ENCODE measurements at places on chromosomes 5 and 9.

- DNase-seq, result peak; percentile 40
Measured at GRCh38 chr9:124818431-124819281, 34.6 kb upstream of the WDR38 start.

- no peak for DNase-seq
Measured at GRCh38 chr9:134991808-134992754, 74.4 kb upstream of the FCN1 start.

DNA sequence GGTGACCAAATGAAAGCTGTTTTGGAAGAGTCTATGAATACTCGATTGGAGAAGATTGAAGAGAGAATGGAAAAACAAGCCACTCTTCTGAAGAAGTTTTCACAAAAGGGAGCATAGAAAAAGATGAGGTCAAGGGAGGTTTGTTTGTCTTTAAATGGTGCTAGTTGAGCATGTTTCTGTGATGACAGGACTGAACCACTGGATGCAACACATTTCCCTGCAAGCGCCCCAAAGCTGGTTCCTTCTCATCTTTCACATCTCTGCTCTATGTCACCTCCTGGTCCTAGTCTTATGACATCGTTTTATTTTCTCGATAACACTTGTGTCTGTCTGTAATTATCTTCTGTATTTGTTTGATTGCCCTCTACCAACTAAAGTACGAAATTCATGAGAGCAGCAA lies 3.8 kb upstream of the CCDC192 start:
- DNase-seq, result no peak

DNA sequence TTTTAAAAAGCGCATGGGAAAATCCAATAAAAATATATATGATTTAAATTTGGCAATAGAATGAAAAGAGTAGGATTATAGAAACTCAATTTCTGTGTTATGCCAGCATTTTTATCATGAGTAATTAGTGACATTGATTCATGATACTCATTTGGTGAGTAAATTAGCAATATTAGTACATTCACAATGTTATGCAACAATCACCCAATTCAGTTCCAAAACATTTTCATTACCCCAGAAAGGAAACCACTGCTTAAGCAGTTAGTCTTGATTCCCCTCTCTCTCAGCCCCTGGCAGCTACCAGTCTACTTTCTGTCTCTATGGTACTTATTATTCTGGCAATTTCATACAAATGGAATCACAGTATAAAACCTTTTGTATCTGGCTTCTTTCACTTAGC lies 27.0 kb downstream of the OSMR start:
- DNase-seq, result no peak

DNA sequence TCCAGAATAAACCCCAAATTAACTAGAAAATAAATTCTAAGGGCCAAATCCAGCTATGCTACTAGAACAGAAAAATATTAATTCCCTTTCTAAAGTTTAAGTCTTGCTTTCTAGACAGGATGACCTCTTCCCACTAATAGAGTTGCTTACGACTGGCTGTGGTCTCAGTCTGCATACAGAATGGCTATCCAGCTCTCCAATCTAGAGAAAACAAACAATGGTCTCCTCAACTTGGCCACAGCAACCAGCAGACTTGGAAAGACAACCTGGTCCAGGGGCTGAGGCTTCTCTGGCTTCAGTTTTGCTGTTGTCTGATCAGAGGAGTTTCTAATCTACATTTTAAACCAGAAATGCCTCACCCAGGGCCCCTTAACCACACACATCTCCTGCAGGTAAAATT lies 28.9 kb downstream of the RASEF start:
- DNase-seq, result no peak

- DNase-seq, result no peak
Measured at GRCh38 chr9:6922124-6922676, 164.4 kb downstream of the KDM4C start.

GRCh38 chr5:81245871-81246235 lies 12.7 kb downstream of the CKMT2 start:
- DNase-seq, result no peak

DNA sequence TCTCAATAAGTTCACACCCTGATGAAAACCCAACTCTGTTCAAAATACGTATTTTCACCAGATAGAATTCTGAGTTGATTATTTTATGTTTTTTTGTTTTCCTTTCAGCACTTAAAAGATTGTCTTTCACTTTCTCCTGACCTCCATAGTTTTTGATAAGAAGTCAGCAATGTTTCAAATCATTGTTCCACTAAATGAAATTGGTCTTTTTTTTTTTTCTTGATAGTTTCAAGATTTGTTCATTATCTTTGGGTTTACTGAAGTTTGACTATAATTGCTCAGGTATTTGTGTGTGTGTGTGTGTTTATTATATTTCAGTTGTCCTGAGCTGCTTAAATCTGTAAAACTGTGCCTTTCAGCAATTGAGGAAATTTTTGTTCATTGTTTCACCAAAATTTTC lies 498.7 kb downstream of the TLE1 start:
- DNase-seq, result no peak

- DNase-seq, result no peak
Measured at GRCh38 chr9:90107726-90108655, 503.2 kb downstream of the GADD45G start.

GRCh38 chr9:77464661-77465060 lies 183.5 kb downstream of the GNA14 start:
- no peak for DNase-seq

DNA sequence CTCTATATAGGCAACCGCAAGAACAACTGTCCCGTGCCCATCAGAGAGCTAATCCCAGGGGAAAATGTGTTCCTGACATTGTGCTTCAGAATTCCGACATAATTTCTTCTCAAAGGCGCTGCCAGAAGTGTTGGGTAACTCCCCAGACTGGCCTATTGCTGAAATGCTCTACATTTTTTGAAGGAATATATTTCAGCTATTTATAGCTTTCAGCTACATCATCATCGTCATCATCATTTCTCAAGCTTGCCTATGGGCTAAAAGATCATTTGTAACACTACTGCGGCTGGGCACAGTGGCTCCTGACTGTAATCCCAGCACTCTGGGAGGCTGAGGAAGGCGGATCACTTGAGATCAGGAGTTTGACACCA lies 49.7 kb downstream of the MYO10 start:
- DNase-seq, result no peak

- DNase-seq, result no peak
Measured at GRCh38 chr5:140258873-140259272, 44.0 kb downstream of the PFDN1 start.

GRCh38 chr9:1776668-1777067 lies 238.5 kb upstream of the SMARCA2 start:
- no peak for DNase-seq

DNA sequence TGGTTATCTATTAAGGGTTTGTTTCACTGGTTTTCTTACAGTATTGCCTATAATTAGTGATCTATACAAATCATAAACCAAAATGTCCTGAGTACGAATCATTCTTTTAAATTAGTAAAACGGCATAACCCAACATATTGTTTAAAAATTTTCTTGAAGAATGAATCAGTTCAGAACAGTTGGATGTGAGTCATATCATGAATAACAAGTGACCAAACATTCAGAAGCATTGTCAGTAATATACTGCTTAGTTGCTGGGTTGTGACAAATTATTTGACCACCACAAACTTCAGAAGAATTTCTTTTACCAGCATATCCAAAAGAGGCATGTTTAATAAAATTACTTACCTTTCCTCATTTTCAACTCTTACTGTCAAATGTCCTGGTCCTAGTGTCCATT lies 111.2 kb downstream of the UNC13B start:
- no peak for DNase-seq

DNA sequence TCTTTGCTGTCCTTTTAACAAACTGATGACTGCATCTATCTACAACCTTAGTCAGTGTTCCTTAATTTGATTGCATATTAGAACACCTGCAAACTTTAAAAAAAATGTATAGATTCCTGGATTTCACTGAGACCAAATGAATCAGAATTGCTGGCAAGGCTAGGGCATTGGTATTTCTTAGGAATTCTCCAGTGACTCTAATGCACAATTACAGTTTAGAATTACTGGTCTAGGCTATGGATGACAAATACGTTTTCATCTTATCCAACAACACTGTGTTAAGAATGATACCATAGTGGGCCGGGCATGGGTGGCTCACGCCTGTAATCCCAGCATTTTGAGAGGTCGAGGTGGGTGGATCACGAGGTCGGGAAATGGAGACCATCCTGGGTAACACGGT lies 545.9 kb upstream of the RIOK2 start:
- no peak for DNase-seq

GRCh38 chr5:101047181-101047580 lies 144.1 kb upstream of the ST8SIA4 start:
- no peak for DNase-seq

- DNase-seq, result no peak
Measured at GRCh38 chr9:115425601-115426000, 307.6 kb upstream of the TNC start.

DNA sequence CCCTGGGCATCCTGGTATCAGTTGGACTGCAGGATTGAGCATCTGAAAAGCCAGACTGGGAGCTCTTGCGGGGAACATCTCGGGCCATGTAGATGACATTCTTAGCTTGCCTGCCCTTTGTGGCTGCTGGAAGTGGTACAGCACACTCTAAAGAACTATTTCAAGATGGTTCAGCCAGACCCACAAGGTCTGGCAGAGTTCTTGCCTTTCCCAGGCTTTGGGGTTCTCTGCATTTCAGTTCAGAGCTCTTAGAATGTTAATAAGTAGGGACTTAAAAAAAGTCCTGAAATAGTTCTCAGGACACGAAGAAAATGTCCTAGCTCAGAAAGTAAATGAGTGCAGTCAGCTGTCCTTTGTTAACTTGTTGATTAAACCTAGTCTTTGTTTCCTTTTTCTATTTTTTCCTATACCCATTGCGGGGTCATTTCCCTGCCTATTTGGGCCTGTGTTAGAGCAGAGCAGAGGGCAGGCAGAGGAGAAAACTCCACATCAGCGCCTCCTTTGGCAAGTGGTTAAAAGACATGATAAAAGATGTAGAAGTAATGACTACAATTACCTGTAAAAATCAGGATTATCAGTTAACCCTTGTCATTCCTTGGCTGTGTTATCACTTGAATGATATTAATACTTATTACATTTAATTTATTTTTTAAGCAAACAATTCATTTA lies 291.5 kb downstream of the ZSWIM6 start:
- peak; percentile 12 for DNase-seq

DNA sequence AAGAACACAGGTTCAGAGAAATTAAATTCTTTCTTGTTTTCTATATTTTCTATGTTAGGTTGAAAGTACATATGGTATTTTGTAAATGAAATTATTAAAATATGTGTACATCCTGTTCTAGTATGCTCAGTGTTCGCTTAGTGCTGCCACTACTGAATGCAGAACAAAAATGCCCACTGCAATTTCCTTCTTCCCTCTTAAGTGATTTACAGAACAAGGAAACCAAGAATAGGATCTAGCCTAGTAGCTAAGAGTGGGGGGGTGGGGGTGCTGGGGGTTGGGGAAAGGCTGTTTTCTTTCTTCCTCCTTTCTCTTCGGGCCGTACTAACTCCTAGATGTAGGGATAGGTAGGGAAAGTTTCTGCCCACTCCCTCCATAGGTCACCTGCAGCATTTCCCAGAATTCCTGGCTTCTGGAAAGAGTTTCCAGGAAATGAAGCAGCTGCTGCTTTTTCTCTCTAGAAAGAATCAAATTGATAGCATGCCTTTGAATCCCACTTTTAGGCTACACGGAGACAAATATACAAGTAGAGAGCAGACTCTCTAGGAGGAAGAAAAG lies 15.7 kb downstream of the SPATA9 start:
- DNase-seq, result no peak

GRCh38 chr9:70835323-70835722 lies 286.1 kb downstream of the TRPM3 start:
- peak; percentile 3 for DNase-seq

- no peak for DNase-seq
Measured at GRCh38 chr5:119356612-119357188, 881 bp downstream of the TNFAIP8 start.

GRCh38 chr5:32127711-32128110 lies 46.4 kb downstream of the GOLPH3 start:
- no peak for DNase-seq

DNA sequence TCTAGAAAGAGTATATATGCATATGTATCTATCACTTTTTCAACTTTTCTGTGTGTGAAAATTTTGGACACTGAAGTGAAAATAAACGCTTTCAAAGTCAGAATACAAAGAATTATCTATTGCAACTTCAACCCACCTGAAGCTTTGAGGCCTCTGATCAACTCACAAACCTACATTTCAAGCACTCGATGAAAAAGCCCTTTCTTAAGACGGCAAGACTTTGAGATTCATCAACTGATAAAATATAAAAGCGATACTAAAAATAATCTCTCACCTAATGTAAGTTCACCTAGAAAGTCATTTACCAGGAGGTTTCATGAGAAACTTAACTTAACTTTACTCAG lies 1.2 kb downstream of the GOLPH3 start:
- DNase-seq, result peak; percentile 17

DNA sequence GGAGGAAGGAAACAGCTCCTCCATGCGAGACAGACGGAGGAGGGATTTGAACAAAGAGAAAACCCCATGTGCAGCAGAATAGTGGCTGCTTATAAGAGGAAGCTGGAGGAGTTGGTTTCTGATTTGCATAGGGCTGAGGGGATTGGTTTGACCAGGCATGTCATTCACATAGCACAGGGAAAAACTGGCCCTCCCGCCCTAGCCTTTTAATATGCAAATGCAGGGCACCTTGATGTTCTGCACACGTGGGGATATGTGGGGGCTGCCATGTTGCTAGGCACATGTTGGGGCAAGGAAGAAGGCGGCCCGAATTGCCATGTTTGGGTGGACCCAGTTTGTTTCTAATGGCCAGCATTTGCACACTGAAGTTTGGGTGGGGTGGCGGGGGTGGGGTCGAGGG lies 42.2 kb downstream of the OSMR start:
- DNase-seq, result no peak

DNA sequence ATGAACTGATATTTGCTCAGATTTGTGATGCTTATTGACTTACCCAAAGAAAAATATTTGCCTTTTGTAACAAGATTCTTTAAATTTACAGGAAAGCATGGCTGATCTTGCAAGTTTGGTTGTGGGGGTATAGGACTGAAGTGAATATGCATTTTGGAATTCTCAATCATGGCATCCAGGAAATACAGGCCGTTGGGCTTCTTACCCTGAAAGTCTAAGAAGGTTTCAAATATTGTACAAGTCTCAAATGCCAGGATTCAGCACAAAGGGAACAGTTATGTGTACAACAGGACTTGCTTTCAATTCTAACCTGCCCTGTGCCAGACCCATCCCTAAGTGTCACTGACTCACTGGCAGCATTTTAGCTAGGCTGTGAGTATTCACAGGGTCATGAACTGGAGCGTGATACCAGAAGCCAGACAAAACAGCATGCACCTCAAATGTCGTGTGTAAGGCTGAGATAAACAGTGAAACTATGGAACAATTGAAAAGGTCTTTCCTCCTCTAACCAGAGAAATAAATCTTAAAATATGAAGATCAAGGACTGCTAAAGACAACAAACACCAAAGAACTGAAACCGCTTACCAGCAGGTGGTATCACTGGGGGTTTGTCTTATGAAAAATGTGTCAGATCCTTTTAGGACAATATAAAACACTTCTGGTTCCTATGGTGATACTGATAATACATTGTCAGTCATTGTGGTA lies 168.6 kb upstream of the RGMB start:
- DNase-seq, result peak; percentile 12

All from dermis microvascular lymphatic vessel endothelial cell (primary cell).